ENCODE measurements at places on chromosomes 6 and 20.

DNA sequence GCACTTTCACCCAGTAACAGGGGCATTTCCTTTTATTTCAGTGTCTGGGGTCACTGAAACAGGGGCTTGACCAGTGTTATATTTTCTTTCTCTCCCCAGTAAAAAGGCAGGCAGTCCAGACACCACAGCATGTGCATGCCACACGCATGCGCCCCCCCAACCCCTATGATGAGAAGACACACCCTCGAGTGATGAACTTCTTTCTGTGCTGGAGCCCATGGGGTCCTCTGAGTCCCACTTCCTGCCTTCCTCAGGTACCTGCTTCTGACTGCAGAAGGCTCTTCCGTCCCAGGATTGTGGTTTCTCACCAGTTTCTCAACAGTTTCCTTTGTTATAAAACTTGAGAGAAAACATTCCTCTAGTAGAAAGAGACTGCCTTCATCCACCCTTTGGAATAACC lies 45.7 kb upstream of the TMEM181 start:
- no peak for DNase-seq

GRCh38 chr6:166851911-166852310 lies 104.4 kb downstream of the RNASET2 start:
- DNase-seq: no peak

DNA sequence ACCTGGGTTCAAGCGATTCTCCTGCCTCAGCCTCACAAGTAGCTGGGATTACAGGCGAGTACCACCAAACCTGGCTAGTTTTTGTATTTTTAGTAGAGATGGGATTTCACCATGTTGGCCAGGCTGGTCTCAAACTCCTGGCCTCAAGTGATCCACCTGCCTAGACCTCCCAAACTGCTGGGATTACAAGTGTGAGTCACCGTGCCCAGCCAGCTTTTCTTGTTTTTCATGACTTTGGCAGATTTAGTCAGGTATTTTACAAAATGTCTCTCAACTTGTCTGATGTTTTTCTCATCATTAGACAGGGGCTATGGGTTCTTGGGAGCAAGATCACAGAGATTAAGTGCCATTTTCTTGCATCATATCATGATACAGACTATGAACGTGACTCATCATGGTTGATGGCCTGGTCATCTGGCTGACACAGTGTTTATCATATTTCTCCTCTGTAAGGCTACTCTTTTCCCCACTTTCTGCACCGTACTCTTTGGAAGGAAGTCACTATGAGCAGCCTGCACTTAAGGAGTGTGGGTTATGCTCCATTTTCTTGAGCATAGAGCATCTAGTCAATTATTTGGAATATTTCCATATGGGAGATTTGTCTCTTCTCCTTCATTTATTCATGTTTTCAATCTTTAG lies 67.8 kb downstream of the RNF182 start:
- no peak for DNase-seq

DNA sequence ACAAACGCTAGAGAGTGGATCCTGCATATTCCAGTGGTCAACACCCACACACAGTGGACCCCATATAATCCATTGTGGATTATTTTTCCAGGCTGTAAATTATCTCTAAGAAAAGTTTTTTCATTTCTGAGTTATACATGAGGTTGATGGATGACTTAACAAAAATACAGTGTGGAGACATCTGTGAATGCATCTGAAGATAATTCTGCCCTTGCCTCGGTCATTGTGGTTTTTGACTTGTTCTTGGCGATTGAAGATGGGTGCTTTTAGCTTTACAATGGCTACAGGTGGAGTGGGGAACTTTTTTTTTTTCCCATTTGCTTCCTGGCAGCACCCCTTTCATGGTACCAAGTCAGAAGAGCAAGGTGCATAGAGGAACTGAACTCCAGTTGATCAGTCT lies 242.7 kb downstream of the MYLK4 start:
- no peak for DNase-seq

GRCh38 chr6:549906-550305 lies 107.0 kb downstream of the HUS1B start:
- DNase-seq: no peak

DNA sequence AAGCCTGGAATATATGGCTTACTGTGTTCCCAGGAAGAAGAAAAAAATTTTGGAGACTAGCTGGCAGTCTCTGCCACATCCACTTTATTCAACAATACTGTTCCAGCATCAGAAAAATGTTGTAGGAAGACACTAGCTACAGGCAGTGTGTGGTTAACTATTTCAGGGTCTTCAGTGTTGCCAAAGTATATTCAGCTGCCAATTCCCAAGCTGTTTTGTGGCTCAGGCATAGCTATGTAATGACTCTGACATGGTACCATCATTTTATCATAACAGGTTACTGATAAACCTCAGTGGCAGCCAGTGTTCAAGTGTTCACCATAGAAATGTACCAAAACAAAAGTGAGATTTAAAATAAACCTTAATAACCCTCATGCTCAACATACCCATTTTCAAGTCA lies 503.1 kb downstream of the ADGRB3 start:
- DNase-seq: no peak

- no peak for DNase-seq
These were observed 30.6 kb upstream of the PBOV1 start for GRCh38 chr6:138248878-138249277.

Measured in head of caudate nucleus (tissue), 42 donors.